ENCODE measurements at places on chromosomes 1 and 21.

- no peak for DNase-seq
These were observed 10.1 kb upstream of the LRRC71 start for GRCh38 chr1:156910309-156910782.

DNA sequence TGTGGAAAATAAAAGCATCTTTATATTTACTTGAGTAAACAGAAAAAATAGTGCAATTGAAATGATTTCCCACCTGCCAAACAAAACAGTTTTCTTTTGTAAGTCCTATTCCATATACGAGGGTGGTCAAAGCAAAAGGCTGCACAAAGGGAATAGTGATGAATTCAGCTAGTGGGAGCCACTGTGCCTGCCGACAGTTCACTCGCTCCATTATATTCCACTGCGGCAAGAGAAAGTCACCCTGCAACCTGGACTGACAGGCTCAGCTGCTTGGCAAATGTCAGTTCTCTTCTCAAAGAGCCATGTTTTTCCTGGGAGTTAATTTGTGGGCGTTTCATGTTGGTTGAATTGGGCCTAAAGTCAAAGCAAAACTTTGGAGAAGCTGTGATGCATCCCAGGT, 145.4 kb downstream of the LMO4 start:
- DNase-seq: no peak

DNA sequence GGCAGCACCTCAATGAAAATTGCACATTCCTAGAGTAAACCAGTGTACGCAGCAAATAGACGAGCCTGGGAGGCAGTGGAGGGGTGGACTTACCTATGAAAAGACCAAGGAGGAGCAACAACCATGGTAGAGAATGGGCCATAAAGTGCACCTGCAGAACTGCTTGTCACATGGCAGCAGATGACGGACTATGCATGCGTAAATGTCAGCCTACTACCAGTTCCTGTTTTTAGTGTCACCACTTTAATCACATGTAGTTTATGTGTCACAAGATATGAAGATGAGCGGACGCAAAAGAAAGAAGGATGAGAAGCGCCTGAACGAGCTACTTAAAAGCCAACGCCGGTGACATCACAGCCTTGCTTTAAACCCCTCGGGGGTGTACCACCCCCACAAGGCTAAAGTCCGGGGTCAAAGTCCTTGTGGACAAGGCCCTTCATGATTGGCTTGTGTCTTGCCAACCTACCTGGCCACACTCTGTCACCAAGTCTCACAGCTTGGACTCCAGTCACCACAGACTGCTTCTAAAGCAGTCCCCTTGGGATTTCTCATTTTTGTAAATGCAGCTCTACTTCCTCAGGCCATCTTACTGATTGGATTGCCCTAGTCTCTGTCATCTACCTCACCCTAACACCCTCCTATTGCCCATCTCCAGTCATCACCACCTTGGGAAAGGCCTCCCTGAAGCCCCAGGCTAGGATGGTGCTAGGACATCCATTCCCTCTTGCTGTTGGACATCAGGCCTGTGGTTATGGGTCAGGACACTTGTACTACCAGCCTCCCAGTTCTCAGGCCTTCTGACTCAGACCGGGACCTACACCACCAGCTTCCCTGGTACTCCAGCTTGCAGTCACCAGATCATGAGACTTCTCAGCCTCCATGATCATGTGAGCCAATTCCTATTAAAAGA, 6.0 kb upstream of the LY9 start:
- DNase-seq: peak; percentile 86

GRCh38 chr1:106836708-106837107, 219.8 kb upstream of the PRMT6 start:
- DNase-seq: no peak

DNA sequence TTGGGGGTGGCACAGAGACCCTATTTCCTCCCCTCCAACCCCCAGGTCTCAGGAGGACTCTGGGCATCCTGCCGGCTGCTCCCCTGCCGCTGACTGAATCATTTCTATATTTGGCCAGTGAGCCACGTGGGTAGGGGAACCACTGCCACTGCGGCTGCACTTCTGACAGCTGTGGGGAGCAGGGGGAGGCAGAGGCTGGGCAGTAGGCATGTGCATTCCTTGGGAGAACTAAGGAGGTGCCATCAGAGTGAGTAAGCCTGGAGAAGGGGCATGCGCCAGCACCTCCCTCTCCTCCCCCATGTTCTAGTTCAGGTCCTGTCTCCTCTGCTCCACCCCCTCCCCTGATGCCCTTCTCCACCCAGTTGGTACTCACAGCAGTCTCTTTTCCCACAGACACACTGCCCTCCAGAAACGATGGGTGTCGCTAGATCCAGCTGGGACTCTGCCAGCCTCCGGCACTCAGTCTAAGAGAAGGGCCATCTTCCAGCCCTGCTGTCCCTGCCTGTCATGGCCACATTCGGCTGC, 12.0 kb downstream of the PPFIA4 start:
- DNase-seq: no peak

DNA sequence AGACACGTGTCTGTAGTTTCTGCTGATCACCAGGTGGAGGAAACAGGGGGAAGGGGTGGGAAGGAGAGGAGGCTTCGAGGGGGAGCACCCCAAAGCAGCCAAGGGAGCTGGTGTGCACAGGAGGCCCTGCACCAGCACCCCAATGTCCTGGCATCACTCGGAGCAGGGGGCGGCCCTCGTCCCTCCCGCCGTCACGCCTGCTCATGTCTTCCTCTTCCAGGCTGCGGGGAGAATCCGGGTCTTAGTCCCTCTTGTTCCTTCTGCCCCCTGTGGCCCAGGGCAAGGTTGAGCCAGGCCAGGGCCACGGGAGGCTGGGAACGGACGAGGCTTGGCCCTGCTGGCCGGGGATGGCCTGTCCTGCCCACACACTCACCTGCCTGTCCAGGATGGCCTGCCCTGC, 21.4 kb upstream of the ARHGEF16 start:
- DNase-seq: no peak

GRCh38 chr1:171424494-171424893, 60.8 kb upstream of the PRRC2C start:
- no peak for DNase-seq

GRCh38 chr21:42219606-42220137, 732 bp downstream of the ABCG1 start:
- peak; percentile 46 for DNase-seq

- DNase-seq: no peak
These were observed 295.3 kb upstream of the LYPLAL1 start for GRCh38 chr1:218878369-218878768.

DNA sequence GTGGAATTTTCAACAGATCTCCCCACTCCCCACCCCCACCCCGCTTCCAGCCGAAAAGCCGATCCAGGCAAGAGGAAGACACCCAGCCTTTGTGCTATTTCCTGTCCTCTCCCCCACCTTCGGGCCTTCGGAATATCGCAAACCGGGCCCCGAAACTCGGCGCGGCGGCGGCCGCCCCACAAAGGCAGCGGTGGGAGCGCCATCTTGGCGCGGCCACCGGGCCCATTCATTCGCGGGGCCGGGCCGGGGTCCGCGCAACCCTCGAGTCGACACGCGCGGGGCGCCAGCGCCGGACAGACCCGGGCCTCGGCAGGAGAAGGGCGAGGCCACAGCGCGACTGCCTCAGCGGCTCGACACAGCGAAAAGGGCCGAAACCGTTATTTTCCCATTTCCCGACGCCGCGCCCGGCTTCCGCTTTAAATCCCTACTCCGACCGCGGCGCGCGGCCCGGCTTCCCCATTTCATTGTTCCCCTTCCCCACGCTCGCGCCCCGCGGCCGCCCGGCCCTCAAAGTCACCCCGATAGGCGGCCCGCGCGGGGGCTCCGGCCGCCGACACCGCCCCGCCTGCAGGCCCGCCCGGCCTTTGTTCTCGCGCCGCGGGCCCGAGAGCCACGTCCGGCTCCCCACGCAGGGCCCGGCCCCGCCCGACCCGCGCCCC, 911 bp downstream of the GNB1 start:
- DNase-seq: peak; percentile 59

DNA sequence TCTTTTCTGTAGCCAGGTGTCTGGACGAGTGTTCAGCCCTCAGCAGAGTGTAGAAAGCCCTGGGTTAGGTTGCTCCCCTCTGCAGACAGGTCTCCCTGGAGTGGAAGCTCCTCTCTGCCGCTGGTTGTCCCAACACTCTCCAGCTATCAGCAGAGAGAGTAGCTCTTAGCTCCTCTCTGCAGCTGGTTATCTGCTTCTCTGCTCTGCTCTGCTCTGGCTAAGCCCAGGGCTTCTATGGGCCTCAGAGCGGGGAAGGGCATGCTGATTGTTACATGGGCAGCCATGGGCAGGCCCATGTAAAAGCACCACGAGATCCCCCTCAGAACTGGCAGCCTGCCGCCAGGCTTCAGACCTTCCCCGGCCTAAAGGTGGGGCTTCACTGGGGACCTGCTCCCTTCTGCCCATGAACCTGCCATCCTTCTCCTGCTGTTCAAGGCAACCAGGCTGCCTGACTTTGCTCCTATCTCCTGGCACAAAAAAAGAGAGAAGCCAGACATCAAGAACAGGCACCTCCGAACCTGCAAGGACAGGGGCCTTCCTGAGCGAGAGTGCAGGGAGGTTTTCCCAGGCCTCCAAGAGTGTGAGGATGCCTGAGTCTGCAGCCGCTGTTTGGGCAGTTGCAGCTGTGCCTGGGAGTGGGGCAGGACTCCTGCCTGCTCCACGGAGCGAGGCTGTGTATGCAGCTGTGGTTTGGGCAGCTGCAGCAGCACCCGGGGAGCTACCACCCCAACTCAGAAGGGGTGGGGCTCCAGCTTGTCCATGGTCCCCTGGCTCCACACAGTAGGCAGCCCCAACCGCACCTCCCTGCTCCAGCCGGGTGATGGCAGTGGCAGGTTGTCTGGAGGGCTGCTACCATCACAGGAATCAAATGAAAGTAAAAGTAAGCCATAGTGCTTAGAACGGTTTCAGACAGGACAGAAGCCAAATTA, 973.7 kb downstream of the LTN1 start:
- DNase-seq: no peak

GRCh38 chr21:31345136-31345535, 1.1 kb upstream of the TIAM1 start:
- no peak for DNase-seq

DNA sequence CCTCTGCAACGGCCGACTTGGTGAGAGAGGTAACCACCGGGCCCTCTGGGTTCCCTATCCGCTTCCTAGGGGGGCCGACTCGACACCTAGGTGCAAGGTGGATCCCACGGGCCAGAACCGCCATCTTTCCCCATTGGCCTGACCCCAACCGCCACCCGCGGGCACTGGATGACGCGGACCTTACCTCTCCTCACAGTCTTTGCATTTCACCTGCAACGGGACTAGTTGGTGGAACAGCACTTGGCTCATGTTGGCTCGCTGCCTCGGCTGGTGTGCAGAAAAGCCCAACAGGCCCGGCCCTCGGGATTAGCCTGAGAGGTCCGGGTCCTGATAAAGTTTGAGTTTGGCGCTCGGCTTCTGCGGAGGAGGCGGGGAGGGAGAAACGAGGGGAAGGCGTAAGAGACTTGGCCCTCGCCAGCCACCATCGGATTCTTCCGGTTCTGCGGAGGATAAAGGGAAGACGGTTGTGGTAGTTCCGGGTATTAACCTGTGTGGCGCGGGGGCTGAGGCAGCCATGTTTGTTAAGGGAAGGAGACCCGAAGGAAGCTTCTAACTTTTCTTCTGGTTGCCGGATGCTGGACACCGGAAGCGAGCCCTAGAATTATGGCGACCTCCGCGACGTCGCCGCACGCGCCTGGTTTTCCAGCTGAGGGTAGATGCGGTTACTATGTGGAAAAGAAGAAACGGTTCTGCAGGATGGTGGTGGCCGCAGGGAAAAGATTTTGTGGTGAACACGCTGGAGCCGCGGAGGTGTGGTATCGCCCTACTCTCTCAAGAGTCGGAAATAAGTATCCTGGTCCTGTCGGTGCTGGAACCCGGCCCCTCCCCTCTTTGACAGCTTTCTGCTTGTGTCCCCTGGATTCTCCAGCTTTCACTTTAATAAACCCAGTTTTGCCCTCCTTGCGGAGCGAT, at the start of the genes SASS6 and TRMT13:
Gene SASS6, minus strand, starts transcription at position 365 of the 912 bp plus-strand sequence. Its CDS starts 116 bp downstream, at position 249.
Gene TRMT13, plus strand, starts transcription at position 598 of the 912 bp plus-strand sequence. Its CDS starts 6 bp downstream, at position 604.
- DNase-seq: peak; percentile 95

GRCh38 chr1:6184083-6184783, 4.1 kb upstream of the CHD5 start:
- DNase-seq: no peak

DNA sequence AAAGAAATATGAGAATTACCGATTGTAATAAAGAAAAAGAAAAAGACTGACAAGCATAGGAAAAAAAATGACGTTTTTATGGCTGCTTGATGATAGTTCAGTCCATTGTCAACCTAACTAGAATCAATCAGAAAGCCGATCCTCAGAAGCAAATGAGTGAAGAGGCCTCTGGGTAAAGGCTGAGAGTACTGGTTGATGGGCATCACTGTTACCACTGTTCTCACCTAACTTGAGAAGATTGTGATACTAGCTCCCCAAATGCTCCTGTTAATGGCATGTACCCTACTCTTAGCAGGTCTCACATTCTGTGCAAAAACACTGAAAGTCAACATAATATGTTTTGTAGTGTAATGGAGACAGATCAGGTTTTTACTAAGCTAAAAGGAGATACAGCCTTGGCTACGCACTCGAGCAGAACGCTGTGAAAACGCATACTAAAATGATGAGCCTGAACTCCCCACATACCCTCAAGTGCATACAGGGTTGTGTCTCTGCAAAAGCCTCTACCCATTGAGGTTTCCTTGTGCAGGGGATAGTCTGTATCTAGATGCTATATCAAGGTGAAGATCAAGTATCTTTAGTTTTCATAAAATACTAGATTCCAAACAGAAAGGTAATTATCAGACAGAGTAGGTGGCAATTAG, 554.6 kb downstream of the SMYD3 start:
- DNase-seq: no peak

DNA sequence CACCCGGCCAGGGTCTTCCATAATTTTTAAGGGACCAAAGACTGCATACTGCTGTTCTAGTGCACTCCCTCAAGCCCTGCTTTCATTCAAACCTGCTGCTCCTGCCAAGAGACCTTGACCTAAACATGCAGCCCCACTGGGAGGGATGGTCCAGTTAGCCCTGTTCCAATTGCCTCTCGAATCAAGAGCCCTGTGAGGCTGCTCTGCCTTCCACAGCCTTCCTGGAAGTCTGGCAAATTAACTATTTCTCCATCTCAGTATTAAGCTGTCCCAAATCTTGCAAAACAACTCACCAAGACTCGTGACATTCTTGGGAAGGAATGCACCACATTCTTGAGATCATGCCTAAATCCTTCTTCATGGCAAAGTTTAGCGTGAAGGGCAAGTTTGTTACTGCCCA, 231.3 kb downstream of the C1orf94 start:
- DNase-seq: no peak

DNA sequence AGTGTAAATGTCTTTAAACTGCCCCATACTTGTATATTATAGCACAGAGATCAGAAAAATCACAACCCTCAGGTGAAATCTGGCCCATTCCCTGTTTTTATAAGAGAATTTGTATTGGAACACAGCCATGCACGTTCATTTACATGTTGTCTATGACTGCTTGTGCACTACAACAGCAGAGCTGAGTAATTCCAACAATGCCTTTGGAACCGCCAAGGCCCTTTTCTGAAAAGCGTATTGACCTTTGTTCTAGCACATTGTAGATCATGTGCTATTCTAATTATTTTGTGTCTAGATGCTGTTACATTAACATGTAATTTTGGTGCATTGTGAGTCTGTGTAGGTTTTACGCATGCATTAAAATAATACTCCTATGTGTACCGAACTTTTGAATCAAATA, 339.6 kb downstream of the CHRM3 start:
- no peak for DNase-seq

- peak; percentile 47 for DNase-seq
These were observed 17.1 kb upstream of the EPHA2 start for GRCh38 chr1:16172964-16173446.

GRCh38 chr1:231719485-231720183, 93.0 kb downstream of the DISC1 start:
- DNase-seq: no peak
